ENCODE measurements at places on chromosomes 7 and 10.

GRCh38 chr10:80971461-80971860 lies 433.8 kb downstream of the SH2D4B start:
- DNase-seq: no peak

GRCh38 chr10:28595613-28596012 lies 62.7 kb downstream of the WAC start:
- no peak for DNase-seq

- no peak for DNase-seq
Measured at GRCh38 chr7:32206987-32207386, 136.8 kb upstream of the PDE1C start.

GRCh38 chr10:5629303-5630111 lies 36.9 kb downstream of the ASB13 start:
- DNase-seq: peak; percentile 71

GRCh38 chr7:25031432-25031831 lies 51.5 kb upstream of the OSBPL3 start:
- DNase-seq: no peak
